ENCODE measurements at places on chromosomes 6 and 20.
A peak's percentile ranks its signal among the peaks of the same experiment; 100 is the strongest.

DNA sequence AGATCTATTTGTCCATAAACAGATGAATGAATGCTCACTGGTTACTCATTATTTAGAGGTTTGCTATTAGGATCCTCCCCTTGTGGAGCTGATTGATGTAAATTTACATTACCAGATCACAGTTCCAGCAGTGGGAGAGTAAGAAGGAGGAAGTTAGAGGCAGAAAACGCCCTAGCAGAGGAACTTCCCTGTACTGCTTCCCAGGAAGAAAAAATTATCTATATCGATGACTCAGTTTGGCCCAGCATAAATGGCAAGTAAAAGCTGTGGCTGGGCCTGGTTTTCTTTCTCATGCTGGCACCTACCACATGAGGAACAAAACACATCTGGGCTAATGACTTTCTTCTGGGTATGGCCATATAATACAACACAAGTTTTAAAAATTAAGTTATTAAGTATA lies 35.7 kb downstream of the DNAAF9 start:
- no peak for DNase-seq

- DNase-seq: no peak
These were observed 13.6 kb downstream of the KCNK5 start for GRCh38 chr6:39215640-39216158.

DNA sequence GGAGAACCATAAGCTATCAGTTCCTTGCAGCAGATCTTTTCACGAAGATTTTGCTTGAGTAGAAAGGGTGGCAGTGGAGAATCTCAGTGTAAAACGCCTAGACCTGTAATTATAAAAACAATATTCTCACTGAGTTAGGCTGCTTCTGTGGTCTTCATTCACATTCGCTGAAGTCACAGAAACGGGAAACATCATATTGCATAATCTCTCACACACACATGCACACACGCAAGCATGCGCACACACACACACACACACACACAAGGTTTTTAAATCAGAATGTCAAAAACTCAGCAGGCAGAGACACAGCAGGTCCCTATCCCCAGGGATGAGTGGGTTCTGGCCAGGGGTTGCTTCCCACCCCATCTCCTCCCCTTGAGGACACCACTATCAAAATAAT lies 175.5 kb downstream of the ATXN1 start:
- peak; percentile 63 for DNase-seq

DNA sequence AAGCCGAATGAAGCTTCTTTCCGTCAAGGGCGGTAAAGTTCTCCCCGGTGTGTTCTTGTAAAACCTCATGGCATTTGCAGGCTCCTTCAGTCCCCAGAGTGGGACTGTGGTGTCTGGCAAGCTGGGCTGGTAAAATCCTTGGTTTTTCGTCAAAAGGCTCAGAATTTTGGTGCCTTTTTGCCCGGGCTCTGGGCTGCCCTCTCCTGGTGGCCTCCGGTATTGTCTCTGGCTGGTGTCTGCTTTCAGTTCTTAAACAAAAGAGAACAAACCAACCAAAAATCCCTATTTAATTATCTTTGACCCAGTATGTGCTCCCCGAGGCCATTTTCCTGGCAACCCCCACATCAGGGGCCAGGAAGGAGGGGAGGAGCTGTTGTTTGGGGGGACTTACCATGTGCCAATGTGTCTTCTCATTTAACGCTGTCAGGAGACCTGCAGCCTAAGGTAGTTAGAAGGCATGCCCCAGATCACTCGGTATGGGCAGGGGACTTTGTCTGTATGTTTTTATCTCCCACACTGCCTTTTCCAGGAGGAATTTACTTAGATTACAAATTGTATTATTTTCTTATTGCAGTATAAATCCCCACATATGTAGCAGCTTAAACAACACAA lies 11.1 kb downstream of the CDH4 start:
- no peak for DNase-seq

DNA sequence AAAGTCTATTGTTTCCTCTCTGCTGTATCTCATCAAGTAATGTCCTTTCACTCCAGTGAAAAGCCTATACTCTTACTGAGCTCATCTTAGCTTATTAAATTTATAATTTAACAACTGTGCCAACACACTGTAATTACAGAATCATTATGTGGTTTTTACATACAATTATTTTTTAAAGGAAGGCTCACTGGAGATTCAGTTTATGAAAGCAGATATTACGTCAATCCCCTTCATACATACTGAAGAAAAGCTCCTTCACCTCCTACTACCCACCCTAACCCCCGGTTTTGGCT lies 28.1 kb downstream of the ARHGAP18 start:
- DNase-seq: no peak

DNA sequence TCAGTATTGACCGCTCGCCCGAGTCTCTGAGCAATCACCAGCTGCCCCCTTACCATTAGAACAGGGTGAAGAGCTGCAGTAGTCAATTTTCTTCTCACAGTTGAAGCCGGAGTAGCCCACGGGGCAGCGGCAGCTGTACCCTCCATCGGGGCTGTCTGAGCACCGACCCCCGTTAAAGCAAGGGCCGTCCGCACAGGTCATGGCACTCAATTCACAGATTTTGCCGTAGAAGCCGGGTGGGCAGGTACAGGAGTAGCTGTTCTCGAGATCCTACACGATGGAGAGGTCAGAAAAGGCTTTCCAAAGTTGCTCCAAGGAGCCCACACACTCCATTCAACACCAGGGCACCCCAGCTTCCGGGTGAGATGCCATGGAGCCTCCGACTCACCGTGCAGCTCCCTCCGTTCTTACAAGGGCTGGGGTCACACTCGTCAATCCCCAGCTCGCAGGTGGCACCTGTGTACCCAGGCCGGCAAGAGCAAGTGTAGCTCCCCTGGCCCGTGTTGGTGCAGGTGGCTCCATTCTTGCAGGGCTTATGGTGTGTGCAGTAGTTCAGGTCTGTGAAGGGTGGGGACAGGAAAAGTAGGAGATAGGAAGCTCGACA lies 5.9 kb downstream of the DLL1 start:
- no peak for DNase-seq

DNA sequence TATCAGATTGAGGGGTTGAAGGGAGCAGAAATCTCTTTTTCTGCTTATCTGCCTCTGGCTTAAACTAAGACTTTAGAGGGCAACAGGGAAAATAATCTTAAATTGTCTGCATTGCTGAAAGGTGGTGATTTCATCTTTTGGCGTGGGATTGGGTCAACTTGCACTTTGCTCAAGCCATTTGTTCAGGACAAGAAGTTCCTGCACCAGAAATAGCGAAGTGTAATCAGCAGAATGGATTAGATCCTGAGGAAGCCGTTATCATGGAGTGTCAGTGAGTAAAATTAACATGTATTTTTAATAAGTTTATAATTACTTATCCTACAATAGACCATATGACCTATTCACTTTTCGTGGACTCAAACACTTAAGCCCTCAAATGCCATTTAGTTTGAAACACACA lies 249.3 kb downstream of the CD83 start:
- DNase-seq: no peak

DNA sequence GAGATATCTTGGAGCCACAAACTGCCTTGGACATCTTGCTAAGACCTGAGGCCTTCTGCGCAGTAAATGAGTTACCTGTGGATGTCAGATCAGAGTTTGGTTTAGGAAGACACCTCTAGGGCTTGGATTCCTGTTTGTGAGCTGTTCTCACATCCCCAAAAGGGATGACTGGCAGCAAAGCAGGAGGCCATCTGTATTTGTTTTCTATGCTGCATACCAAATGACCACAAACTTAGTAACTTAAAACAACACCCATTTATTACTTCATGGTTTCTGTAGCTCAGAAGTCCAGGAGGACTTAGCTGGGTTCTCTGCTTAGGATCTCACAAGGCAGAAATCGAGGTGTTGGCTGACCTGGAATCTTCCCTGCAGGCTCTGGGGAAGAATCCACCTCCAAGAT lies 116.7 kb downstream of the UNC5CL start:
- no peak for DNase-seq

DNA sequence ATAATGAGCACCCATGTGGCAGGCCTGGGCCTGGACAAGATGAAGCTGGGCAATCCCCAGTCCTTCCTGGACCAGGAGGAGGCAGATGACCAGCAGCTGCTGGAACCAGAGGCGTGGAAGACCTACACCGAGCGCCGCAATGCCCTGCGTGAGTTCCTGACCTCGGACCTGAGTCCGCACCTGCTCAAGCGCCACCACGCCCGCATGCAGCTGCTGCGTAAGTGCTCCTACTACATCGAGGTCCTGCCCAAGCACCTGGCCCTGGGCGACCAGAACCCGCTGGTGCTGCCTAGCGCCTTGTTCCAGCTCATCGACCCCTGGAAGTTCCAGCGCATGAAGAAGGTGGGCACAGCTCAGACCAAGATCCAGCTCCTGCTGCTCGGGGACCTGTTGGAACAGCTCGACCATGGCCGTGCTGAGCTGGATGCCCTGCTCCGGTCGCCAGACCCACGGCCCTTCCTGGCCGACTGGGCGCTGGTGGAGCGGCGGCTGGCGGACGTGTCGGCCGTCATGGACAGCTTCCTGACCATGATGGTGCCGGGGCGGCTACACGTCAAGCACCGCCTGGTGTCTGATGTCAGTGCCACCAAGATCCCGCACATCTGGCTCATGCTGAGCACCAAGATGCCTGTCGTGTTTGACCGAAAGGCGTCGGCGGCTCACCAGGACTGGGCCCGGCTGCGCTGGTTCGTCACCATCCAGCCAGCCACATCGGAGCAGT lies 1.9 kb downstream of the FNDC11 start:
- DNase-seq: no peak

- DNase-seq: no peak
These were observed 3.7 kb upstream of the SYNDIG1 start for GRCh38 chr20:24465730-24466129.

GRCh38 chr6:140441256-140441655 lies 1066.8 kb upstream of the CITED2 start:
- no peak for DNase-seq

GRCh38 chr6:137816133-137816579 lies 50.9 kb upstream of the TNFAIP3 start:
- no peak for DNase-seq

GRCh38 chr6:90227673-90228072 lies 69.0 kb downstream of the BACH2 start:
- no peak for DNase-seq

GRCh38 chr20:48012401-48012974 lies 227.2 kb upstream of the SULF2 start:
- DNase-seq: no peak

DNA sequence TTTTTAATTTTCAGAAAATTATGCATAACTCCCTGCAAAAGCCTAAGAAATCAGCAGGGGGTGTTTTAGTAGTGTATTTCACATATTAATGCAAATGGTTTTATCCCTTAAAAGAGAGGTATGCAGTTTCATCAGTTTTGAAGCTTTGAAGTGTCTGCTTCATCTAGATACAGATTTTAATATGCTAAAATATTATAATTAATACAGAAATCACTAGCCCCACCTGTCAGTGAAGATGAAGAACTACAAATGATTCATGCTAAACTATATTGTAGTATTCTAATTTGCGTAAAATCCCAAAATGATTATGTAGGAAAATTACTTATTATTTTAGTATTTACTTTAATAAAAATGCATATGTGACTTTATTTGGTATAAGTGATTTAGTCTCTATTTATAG lies 2.9 kb upstream of the TFB1M start:
- DNase-seq: no peak

- no peak for DNase-seq
These were observed 32.2 kb upstream of the LAMP5 start for GRCh38 chr20:9482180-9482579.

DNA sequence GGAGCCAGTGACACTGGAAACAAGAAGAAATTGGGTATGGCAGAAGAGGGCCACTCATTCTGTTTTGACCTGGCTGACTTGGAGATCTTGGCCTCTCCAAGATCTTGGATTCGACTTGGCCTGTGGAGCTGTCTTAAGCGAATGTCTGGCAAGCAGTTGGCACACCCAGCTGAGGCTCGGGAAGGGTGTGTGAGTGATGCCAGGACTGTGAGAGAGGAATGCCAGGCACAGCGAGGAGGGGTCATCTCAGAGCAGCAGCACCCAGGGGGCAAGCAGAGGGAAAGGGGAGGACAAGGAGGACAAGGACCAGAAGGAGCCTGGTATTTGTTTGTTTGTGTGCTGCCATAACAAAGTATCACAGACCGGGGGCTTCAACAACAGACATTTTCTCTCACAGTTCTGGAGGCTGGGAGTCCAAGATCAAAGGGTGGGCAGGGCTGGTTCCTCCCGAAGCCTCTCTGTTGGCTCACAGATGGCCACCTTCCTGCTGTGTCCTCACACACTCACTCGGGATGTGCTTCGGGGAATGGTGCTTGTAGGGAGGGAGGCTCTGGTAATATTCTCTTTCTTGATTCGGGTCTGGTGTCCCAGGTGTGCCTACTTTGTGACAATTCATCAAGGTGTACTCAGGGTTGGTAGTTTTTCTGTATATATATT lies 33.0 kb downstream of the RPP40 start:
- no peak for DNase-seq

GRCh38 chr20:13305284-13305683 lies 84.2 kb downstream of the ISM1 start:
- no peak for DNase-seq

DNA sequence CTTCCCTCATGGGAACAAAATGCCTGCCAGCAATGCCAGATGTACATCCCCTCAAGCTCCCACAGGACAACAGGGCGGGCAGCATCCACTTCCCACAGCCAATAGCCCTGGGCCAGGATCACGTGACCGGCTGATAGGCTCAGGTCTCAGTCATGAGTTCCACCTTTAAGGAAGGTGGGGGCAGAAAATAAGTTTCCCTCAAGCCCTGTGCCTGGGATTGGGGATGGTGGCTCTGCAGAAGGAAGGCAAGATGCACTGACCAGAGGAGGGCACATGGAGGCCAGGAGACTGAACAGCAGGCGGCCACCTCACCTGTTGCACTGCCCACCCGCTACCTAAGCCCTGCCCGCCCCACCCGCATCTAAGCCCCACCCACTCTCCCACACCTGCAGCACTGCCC lies 149.1 kb downstream of the BMP7 start:
- DNase-seq: no peak

DNA sequence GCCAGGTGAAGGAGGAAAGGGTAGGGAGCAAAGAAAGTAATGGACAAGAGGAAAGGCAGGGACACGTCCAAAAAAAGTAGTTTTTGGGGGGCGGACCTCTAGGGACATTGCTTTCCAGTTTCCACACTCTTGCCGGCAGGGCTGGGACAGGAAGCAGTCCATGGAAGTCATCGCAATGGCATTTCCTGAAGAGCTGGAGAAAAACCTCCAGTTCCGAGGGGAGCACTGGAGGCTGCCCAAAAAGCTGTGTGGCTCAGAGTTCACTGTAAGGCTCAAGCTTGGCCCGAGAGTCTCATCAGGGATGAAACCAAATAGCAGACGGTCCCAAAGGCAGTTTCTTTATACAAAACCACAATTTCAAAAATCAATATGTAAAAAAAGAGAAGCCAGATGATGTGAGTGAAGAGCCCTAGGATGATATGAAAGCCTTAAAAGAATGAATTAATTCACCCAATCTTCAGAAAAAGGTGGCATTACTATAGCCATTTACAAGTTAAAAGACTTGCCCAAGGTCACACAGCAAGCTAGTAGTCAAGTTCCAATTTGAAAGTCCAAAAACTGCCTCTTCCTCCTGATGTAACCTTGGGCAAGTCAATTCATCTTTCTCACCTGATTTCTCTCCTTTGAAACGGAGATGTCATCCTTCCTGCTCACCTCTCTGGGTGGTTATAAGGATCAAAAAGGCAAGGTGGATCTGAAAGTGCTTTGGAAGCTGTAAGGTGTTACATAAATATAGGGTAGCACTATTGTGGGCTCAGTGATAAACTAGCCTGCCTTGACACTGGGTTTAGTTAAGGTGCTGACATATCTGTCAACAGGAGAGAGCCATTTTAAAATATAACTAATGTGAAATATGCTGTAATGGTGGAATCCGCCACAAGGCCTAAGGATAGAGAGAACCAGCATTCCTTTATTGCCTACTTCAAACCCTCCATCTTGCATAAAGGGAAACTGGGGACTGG lies 9.1 kb downstream of the BCL2L1 start:
- no peak for DNase-seq

- DNase-seq: no peak
These were observed 146.6 kb upstream of the AKIRIN2 start for GRCh38 chr6:87848616-87849015.
